ENCODE measurements at places on chromosomes 12 and 14.

DNA sequence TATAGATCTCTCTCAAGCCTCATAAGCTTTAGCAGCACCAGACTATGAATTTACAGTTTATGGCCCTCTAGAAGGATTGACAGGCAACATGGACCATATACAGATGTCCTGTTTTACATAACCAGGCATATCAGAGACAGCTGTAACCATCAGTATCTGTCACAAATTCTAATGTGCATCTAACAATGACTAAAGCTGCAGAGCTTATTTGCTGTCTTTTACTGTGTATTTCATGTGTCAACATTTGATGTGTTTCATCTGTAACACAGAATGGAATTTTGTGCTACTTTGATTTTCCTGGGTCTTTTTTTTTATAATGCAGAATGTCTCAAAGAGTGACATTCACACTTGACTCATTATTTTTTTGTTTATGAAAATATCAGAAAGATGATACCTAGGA is 348.3 kb downstream of the SLC16A7 start:
- no peak for DNase-seq

DNA sequence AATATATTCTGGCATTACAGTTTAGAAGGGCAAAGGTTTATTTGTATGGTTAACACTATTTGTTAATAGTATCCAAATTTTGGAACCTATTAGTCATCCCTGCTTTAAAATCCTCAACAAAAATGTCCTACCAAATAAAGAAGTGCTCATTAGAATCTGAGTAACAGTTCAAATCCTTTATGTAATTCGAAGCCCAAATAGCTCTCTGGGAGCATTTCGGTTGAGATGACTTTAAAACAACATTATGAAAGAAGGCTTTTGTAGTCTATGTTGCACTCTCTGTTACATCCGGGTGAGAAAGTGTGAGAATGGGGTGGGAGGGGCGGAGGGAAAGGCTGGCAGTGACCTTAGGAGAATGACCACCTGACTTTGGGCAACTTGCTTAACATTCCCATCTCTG is 59.7 kb downstream of the SLC38A1 start:
- no peak for DNase-seq

DNA sequence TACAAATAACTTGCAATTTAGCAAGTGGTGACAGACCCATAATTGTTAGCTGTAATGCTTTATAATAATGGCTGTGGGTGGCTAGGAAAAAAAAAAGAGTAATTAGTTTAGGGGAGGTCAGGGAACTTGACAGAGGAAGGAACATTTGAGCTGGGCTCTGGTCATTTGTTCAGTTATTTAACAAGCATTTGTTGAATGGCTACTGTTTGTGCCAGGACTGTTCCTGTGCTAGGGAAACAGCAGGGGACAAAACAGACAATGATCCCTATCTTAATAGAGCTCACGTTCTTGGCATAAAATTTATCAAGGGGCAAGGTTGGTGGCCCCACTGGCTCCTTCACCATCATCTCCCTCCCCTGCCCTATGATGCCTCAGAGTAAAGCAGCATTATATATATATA is 18.5 kb downstream of the CHST11 start:
- no peak for DNase-seq

DNA sequence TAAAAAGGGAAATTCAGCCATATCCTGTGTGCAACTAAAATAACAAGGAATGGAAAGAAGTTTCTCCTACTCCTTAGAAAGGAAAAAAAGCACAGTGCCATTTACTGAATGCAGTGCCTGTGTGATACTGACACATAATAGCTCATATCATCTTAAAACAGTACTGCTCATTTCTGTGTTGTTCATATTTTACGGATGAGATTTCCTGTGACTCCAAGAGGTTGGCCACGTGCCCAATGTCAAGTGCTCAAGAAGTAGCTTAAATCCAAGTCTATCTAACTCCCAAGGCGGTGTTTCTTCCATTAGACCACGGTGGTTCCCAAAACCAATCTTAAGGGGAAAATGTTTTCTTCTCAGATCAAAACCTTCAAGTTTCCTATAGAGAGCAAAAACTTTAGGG is 20.0 kb downstream of the MAP3K9 start:
- DNase-seq, result no peak

DNA sequence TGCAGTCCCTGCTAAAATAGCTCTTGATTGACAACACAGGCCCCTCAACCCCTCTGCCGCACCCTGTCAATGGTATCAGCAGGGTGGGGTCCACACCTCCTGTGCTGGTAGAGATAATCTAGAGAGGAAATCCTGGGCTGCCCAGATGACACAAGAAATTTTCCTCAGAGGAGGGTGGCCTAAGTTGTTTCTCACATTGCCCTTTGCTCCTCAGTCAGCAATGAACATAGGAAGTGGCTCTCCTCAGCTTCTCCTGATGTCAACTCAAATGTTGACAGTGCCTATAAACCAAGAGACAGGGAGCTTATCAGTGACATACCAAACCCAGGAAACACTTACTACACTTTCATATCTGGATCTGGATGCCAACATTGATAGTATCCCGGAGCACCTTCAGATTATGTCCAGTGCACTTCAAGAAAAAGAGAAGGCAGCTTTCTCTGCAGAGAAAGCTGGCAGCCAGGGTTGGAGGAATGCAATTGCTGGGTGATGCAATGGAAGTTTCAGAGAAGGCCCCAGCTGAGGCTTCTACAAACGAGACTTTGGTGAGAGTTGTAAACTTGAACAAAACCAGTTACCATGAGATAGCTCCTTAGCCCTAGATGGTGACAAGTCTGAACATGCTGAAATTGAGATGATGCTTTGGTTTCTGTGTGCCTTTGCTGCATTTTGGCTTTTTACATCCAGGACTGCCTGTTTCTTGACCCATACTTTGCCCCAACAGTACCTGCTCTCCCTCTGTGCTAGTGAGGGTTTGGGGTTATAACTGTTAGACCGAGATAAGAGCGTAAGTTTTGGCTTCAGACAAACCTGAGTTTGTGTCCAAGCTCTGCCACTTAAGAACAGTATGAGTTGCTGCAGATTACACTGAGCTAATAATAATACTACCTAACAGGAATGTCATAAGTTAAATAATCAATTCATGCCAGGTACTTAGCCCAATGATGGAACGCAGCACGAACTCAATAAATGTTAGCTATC is 183.5 kb downstream of the NUAK1 start:
- no peak for DNase-seq

DNA sequence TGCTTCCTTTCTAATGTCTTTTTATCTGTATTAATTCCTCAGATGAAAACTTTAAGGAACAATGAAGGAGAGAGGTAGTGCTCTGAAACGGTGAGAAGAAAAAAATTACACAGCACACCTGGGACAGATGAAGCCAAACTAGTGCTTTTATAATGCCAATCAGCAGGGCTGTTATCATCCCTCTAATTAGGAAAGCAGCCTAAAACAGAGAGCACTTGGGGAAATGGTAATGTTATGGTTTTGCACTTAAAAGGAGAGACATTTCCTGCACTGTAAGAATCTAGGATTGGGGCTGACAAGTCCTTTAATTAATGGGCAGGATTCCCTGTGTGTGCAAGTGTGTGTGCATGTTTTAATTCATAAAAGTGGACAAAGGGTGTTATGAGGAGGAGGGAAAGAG is 4.8 kb upstream of the LMO3 start:
- no peak for DNase-seq

GRCh38 chr12:97308576-97309198 is 153.9 kb upstream of the RMST start:
- no peak for DNase-seq

- DNase-seq, result no peak
Measured at GRCh38 chr14:21536418-21537089, 10.4 kb upstream of the SALL2 start.

DNA sequence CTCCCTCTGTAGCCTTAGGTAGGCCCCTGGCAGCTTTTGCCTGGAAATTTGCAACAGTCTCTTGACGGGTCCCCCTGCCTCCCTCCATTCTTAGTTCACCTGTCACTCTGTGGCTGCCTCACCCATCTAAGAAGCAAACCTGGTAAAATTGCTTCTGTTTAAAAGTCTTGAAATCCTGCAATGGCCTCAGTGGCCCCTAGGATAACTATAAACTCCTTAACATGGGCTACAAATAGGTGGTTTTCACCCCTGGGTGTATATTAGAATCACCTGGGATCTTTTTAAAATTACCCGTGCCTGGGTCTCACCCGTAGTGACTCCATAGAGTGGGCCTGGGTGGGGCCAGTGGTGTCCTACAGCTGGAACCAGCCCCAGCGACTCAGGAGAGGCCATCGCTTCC is 332.7 kb downstream of the CACNA1C start:
- no peak for DNase-seq

DNA sequence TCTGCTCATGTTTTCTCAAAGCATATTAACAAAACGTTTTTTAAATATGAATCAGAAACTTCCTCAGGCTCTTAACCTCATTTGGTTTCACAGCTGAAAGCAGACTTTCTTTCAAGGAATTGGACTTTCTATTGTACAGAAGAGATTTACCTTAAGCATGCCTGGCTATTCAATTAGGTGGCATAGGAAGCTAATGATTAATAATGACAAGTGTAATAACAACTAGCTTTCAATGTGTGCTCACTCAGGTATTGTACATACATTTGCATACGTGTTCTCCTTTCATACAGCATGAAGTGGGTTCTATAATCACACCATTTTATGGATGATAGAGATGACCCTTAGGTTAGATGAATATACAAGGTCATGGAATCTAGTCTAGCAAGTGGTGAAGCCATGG is 115.7 kb downstream of the ANO6 start:
- no peak for DNase-seq

DNA sequence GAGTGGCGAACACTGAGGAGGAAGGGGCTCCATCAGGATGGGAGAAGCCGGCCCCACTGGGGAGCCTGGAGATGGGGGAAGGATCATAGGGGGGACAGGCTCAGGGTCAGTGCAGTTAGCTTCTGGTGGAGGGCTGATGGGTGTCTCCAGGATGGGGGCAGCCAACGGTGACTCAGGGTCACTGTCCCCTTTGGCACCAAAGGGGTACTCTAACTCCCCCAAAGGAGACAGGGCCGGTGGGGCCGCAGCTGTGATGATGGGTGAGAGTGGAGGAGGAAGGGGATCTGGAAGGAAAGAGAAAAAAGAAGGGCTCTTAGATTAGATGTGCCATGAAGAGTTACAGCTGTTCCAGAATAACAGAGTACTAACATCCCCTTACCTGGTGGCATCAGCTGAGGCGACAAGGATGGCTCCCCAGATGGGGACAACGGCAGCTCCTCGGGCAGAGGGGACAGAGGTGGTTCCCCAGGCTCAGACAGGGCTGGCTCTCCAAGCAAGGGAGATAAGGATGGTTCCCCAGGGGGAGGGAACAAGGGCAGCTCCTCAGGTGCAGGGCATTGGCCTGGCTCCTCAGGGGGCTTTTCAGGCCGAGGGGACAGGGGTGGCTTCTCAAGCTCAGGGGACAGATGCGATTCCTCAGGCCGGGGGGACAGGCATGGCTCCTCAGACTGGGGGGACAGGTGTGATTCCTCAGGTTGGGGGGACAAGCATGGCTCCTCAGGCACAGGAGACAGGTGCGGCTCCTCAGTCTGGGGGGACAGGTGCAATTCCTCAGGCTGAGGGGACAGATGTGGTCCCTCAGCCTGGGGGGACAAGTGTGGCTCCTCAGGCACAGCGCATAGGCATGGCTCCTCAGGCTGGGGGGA is 9.9 kb downstream of the KMT2D start:
- DNase-seq, result peak; percentile 52

- DNase-seq, result no peak
Measured at GRCh38 chr12:105562199-105562971, 231.9 kb downstream of the C12orf75 start.

GRCh38 chr14:95365401-95365800 is 45.7 kb upstream of the CLMN start:
- no peak for DNase-seq

DNA sequence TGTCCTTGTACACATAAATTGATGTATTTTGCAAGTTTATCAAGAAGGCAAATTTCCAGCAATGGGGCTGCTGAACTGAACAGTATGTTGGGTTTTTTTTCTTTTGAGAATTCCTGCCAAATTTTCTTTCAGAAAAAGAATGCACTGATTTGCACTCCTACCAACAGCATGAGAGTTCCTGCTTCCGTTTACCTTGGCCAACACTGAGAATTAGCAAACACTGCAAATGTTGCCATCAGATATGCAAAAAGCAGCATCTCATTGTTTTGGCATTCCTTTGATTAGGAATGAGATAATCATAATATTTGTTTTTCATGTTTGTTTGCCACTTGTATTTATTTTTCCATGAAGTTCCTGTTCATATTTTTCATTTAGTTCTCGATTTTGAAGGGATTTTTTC is 82.4 kb downstream of the RTN1 start:
- DNase-seq, result no peak

DNA sequence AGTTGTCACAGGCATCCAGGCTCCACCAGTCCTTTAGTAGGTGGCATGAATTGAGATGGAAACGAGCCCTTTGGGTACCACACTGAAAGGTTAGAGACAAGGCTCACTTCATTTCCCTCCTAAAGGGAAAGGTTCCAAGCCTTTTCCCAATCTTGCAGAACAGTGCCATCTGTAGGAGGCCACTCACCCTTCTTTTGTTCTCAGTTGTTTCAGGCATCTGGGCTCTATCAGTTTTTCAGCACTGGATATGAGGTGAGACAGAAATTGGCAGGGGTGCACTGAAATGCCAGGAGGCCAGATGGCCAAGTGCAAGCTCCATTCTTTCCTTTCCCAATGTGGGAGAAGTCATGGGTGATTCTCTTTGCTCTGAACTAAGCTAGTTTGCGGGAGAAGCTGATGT is 15.2 kb downstream of the FBXO33 start:
- DNase-seq, result no peak

- no peak for DNase-seq
Measured at GRCh38 chr12:66774929-66775328, 96.1 kb upstream of the GRIP1 start.

DNA sequence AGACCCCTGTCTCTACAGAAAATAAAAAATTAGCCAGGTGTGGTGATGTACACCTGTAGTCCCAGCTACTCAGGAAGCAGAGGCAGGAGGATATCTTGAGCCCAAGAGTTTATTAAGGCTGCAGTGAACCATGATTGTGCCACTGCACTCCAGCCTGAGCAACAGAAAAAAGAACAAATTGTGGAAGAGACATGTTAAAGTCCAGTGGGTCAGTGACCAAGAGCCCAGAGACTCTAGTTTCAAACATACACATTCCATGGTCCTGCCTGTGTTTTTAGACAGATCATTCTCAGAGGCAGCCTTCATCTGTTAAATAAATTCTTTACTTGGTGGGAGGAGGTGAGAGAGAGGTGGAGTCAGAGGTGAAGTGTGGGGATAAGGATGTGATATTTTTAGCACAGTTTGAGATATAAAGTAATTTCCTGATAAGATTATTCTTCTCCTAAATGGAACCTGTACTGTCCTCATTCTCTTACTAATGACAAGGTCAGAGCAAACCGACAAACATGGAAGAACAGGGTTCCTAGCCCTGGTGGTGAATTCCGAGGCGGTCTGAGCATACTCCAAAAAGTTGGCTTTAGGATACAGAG is 48.7 kb downstream of the RASSF3 start:
- no peak for DNase-seq
